Activated T-cell treated with anti-CD3 and anti-CD28 coated beads, Interleukin-2, amount 50 U/mL, for 72 hours (primary cell): ENCODE measurements at places on chromosomes 4 and X. TPM values are rescaled to one million over a fixed set of nuclear protein-coding genes. Genes with fewer than 3 reads are reported as not detected.

- H3K36me3 ChIP-seq: no peaks in the 10 kb centered on the region
- DNase-seq: no peak
- no peak overlapping the region for H3K27ac ChIP-seq
Observed at GRCh38 chr4:130422261-130422660, 1326.3 kb downstream of the C4orf33 start.

- H3K27me3 ChIP-seq: peaks cover 60% of the 10 kb centered on the region
- no peak overlapping the region for H3K4me3 ChIP-seq
- H3K36me3 ChIP-seq: no peaks in the 10 kb centered on the region
Observed at GRCh38 chrX:131894995-131895394, 128.1 kb upstream of the STK26 start.

DNA sequence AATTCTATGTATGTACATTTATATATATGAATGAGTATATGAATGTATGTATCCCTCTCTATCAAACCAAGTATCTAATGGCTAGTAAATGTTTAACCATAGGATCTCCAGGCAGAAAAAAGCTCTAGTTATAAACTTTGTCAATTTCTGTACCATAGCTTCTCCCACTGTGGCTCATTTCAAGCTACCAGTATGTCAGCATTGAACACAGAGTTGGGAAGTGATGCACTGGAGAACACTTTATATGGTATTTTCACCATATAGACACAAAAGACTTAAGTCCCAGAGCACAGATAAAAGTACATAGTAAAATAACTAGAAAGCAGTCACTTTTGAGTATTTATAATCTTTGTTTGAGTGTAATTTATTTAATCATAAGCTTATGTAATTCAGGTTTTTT lies 53.9 kb upstream of the ATP8A1 start:
- H3K4me1 ChIP-seq: no peaks in the 10 kb centered on the region
- H3K36me3 ChIP-seq: no peaks in the 10 kb centered on the region
- no peaks in the 10 kb centered on the region for H3K27me3 ChIP-seq
- no peak overlapping the region for H3K4me3 ChIP-seq

- DNase-seq: no peak
- H3K27me3 ChIP-seq: peaks cover 19% of the 10 kb centered on the region
- H3K4me3 ChIP-seq: no peak overlapping the region
- H3K27ac ChIP-seq: no peak overlapping the region
- no peaks in the 10 kb centered on the region for H3K36me3 ChIP-seq
- H3K4me1 ChIP-seq: no peaks in the 10 kb centered on the region
Observed at GRCh38 chr4:6452897-6453687, 19.3 kb downstream of the PPP2R2C start.

GRCh38 chrX:144637731-144638130 lies 609.6 kb upstream of the SPANXN1 start:
- peaks cover 2% of the 10 kb centered on the region for H3K36me3 ChIP-seq
- no peaks in the 10 kb centered on the region for H3K4me1 ChIP-seq
- no peak overlapping the region for H3K27ac ChIP-seq
- no peaks in the 10 kb centered on the region for H3K27me3 ChIP-seq
- no peak for DNase-seq

- peaks cover 12% of the 10 kb centered on the region for H3K27me3 ChIP-seq
- H3K36me3 ChIP-seq: peaks cover 7% of the 10 kb centered on the region
- H3K4me1 ChIP-seq: peaks cover 25% of the 10 kb centered on the region
Observed at GRCh38 chrX:71178908-71179307, 34.3 kb downstream of the NLGN3 start.

- no peaks in the 10 kb centered on the region for H3K4me1 ChIP-seq
- H3K27ac ChIP-seq: no peak overlapping the region
- H3K27me3 ChIP-seq: no peaks in the 10 kb centered on the region
- H3K36me3 ChIP-seq: peaks cover 8% of the 10 kb centered on the region
- H3K4me3 ChIP-seq: no peak overlapping the region
- no peak for DNase-seq
Observed at GRCh38 chr4:38030023-38030422, 69.8 kb downstream of the PTTG2 start.

- H3K4me1 ChIP-seq: no peaks in the 10 kb centered on the region
- H3K27me3 ChIP-seq: peaks cover 8% of the 10 kb centered on the region
- no peaks in the 10 kb centered on the region for H3K36me3 ChIP-seq
- no peak overlapping the region for H3K27ac ChIP-seq
Observed at GRCh38 chr4:71429962-71430361, 91.1 kb downstream of the SLC4A4 start.

DNA sequence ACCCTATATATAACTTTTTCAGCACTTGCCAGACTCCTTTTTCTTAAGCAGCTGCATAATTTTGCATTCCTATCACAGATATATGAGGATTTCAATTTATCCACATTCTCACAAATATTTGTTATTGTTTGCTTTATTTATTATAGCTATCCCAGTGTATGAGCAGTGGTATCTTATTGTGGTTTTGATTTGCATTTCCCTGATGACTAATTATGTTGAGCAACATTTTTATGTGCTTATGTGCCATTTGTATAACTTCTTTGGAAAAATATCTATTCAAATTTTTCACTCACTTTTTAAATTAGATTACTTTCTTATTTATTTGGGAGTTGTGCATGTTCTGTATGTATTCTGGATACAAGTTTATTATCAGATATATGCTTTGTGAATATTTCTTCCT lies 361.9 kb downstream of the KCTD8 start:
- H3K4me1 ChIP-seq: no peaks in the 10 kb centered on the region
- H3K4me3 ChIP-seq: no peak overlapping the region
- H3K27me3 ChIP-seq: no peaks in the 10 kb centered on the region
- H3K36me3 ChIP-seq: no peaks in the 10 kb centered on the region
- no peak for DNase-seq

- no peaks in the 10 kb centered on the region for H3K4me1 ChIP-seq
- H3K36me3 ChIP-seq: no peaks in the 10 kb centered on the region
- no peak overlapping the region for H3K27ac ChIP-seq
- DNase-seq: no peak
- H3K4me3 ChIP-seq: no peak overlapping the region
- peaks cover 10% of the 10 kb centered on the region for H3K27me3 ChIP-seq
Observed at GRCh38 chr4:150056569-150056968, 21.7 kb upstream of the DCLK2 start.

DNA sequence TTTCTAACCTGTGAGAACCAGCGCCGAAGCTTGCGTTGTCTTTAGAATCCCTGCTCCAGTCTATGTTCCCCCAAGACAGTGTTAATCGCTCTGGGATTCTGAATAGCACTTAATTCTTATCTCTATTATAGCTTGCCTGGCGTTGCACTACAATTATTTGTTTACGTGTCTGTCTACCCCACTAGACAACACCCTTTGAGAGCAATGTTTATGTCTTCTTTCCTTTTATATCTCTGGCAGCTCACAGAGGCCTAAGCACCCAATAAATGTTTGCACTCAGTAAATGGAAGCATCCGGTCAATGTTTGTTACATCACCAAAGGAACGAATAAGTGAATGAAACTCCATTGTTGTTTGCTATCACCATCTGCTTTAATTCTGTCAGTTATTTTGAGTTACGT lies 4.8 kb upstream of the NHS start:
- H3K4me3 ChIP-seq: no peak overlapping the region
- peaks cover 75% of the 10 kb centered on the region for H3K27me3 ChIP-seq
- H3K36me3 ChIP-seq: no peaks in the 10 kb centered on the region

DNA sequence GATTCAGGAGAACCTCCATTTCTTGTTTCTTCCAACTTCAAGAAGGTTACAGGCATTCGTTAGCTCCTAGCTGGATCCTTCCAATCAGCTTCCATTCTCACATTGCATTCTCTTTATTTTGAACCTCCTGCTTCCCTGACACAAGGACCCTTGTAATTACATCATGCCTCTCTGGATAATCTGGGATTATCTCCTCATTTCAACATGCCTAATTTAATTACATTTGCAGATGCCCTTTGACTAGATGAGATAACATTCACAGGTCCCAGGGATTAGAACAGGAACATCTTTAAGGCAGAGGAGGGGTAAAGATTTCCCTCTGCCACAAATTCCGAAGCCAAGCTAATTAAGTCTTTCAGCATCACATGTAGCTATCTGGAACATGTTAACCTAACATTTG lies 753.8 kb upstream of the PCDH7 start:
- no peaks in the 10 kb centered on the region for H3K4me1 ChIP-seq
- DNase-seq: no peak
- H3K27me3 ChIP-seq: no peaks in the 10 kb centered on the region

DNA sequence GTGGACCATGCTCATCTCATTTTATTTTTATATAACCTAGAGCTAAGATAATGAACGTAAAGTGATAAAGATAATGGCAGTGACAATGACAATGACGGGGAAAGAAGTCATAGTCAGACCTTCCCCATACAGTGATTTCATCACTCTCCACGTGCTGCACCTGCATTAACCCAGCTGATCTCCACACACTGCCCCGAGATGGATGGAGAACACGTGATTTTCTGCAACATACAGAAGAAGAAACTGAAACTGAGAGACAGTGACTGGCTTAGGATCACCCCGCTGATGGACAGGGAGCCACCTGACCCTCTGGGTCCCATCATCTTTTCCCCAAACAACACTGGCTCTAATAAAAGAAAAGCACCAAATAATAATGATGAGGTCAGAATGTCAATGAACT lies 22.0 kb downstream of the EVC2 start:
- no peaks in the 10 kb centered on the region for H3K27me3 ChIP-seq

- no peaks in the 10 kb centered on the region for H3K27me3 ChIP-seq
- H3K4me3 ChIP-seq: no peak overlapping the region
- H3K27ac ChIP-seq: no peak overlapping the region
Observed at GRCh38 chr4:87353592-87353991, 30.9 kb upstream of the HSD17B13 start.

GRCh38 chrX:8755116-8755515 lies 23.2 kb upstream of the ANOS1 start:
- H3K4me3 ChIP-seq: no peak overlapping the region
- H3K36me3 ChIP-seq: peaks cover 2% of the 10 kb centered on the region
- H3K27ac ChIP-seq: no peak overlapping the region

BCAP31 gene
- 91.5 TPM for total RNA-seq

F8A2 gene
- not detected for total RNA-seq

DMRTC1 gene
- total RNA-seq: 0.30 TPM

PDE6B gene
- total RNA-seq: 18.9 TPM

GPRASP1 gene
- 7.4 TPM for total RNA-seq

GRIA3 gene
- total RNA-seq: not detected
